Stimulated activated CD4-positive, alpha-beta T cell treated with anti-CD3 and anti-CD28 coated beads, Interleukin-1b, Interleukin-23, amount 100 ng/mL, for 4 hours (primary cell): ENCODE measurements at places on chromosomes 1 and 21.

DNA sequence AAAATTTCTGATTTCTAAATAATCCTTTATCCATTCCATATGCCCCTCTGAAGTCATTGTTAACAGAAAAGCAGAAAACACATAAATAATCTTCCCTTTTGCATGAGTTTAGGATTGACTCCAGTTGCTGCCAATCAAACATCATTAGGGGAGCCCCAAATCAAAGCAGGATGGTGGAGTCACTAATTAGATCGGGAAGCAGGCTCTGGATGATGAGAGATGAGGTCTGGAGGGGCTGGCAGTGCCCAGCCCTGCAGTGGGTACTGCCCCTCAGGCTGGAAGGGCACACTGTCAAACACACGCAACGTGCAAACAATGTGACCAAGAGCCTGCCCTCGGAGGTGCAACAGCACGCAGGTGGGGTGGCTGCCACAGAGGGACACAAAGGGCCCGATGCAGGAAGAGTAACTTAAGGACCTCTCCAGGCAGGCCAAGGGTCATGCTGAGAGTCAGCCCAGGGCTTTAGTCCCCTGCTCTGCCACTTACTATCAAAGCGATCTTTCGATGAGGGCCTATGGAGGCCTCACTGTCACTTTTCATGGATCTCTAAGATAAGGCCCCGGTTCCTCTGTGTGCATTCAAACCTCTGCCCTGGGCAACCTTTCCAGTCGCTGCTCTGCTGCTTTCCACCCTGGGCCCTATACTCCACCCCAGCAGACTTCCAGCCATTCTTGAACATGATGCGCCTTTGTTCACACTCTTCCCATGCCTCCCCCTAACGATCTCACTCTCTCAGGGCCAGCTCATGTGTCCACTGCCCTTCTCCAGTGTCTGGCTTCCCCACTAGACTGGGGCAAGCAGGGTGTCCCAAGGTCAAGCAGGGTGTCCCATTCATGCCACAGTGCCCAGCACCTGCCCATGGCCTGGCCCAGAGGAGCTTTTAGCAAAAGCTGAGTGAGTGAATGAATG is 98.9 kb downstream of the DMRTB1 start:
- DNase-seq: no peak

GRCh38 chr21:35529171-35529863 is 480.2 kb upstream of the RUNX1 start:
- DNase-seq: no peak

- DNase-seq: no peak
Measured at GRCh38 chr1:53654216-53655210, 84.5 kb downstream of the GLIS1 start.

DNA sequence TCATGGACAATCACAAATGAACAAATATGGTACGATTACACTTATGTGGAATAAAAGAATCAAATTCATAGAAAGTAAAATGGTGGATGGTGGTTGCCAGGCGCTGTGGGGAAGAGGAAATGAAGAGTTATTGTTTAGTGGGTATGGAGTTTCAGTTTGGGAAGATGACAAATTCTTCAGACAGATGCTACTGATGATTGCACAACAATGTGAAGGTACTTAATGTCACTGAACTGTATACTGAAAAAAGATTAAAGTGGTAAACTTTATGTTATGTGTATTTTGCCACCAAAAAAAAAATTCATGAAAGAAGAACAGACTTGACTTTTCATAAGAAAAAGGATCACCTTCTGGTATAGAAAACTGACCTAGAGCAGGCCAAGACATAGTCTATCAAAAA is 745.6 kb upstream of the CXADR start:
- DNase-seq: no peak

- DNase-seq: no peak
Measured at GRCh38 chr1:173333581-173333980, 126.5 kb upstream of the TNFSF4 start.

- DNase-seq: no peak
Measured at GRCh38 chr1:8373581-8374241, 55.8 kb downstream of the SLC45A1 start.

DNA sequence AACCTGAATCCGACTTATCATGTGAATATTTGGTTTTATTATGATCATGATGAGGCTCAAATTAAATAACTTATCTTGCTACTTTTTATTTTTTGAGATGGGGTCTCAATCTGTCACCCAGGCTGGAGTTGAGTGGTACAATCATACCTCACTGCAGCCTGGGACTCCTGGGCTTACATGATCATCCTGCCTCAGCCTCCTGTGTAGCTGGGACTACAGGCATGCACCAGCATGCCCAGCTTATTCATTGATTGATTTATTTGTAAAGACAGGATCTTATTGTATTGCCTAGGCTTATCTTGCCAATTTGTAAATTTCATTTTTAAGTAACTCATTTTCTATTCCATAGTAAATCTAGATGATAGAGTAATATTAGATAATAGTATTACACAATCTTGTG is 84.3 kb downstream of the COL11A1 start:
- DNase-seq: no peak

GRCh38 chr1:12608311-12608957 is 9.6 kb downstream of the DHRS3 start:
- no peak for DNase-seq

DNA sequence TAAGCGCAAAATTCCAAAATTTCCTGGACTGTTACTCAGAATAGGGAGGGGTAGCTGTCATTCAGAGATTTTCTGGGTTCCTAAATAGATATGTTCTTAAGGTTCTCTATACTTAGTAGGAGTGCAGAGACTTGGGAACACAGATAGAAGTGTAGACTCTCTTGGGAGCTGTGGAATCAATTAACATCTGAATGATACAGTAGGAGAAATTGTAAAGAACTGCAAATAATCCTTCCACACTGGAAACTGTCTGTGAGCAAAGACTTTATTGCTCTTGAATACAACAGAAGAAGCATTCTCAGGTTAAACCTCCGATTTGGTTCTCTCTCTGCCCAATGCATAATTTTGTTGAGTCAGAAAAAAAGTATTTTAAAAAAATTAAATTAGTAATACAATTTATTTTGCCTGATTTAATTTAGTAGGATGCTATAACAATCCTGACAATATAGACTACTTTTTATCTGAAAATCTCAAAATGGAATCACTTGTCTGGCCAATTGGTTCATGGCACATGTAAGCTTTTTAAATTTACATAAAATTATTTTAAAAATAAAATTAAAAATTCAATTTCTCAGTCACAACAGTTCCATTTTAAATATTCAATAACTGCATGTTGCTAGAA is 1754.3 kb downstream of the PLA2G4A start:
- DNase-seq: no peak

DNA sequence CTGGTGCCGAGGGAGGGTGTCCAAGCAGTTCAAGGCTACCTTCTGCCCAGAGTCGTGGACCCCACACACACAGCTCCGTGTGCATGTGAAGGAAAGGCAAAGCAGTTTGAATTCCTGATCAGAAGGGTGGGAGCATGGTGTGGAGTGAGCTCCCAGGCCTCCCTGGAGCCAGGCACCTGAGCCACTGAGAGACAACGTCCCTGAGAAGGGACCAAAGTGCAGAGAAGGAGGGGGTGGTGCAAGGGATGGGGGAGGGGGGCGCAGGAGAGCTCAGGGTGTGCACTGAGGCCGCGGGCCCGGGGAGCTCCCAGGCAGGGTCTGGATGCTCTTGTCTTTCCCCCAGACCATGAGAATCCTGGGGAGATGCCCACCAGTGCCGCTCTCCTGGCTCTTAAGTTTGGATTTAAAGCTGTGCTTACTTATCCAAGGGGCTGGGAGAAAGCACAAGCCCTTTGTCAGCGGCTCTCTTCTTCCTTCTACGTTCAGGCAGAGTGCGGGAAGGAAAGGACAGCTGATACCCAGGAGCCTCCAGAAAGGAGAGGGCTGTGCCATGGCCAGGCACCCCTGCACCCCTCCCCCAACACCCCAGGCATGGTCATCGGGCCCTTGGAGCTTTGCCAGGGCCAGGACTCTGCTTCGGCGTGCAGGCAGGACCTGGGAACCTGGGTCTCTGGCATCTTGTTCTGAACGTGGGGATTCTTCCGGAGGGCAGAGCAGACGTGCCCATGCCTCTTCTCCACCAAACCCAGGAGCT is 24.1 kb downstream of the ACTA1 start:
- no peak for DNase-seq

DNA sequence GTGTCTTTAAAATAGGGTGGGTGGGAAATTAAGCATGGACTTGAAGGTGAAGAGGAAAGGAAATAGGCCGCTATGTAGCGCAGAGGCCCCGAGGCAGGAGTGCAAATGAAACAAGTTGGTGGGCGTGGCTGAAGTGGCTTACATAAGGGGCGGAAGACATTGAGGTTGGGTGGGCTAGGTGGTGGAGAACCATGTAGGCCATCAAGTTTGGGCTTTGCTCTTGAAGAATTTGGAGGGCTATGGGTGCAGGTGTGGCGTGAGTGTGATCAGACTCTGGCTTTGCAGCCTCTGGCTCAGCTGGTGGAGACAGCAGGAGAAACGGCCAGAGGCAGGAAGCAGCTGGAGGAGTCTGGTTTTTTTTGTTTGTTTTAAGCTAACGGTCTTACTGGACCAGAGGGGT is 6.7 kb downstream of the SLFNL1 start:
- no peak for DNase-seq

DNA sequence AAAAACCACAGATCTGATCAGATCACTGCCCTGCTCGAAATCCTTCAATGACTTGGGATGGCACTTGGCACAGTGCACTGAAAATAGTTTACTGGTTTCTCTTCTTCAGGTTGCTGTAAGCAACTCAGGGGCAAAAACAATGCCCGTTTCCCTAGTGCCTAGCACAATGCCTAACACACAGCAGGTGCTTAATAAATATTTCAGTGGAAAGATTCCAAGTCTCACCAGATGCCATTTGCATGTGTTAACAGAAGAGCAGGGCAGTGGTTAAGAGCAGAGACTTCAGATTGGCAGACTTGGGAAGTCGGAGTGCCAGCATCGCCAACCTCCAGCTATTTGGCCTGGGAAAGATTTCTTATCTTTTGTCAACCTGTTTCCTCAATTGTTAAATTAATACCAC is 10.9 kb upstream of the METTL25B start:
- DNase-seq: no peak

- peak; percentile 12 for DNase-seq
Measured at GRCh38 chr1:29121516-29121935, 2.2 kb downstream of the TMEM200B start.

DNA sequence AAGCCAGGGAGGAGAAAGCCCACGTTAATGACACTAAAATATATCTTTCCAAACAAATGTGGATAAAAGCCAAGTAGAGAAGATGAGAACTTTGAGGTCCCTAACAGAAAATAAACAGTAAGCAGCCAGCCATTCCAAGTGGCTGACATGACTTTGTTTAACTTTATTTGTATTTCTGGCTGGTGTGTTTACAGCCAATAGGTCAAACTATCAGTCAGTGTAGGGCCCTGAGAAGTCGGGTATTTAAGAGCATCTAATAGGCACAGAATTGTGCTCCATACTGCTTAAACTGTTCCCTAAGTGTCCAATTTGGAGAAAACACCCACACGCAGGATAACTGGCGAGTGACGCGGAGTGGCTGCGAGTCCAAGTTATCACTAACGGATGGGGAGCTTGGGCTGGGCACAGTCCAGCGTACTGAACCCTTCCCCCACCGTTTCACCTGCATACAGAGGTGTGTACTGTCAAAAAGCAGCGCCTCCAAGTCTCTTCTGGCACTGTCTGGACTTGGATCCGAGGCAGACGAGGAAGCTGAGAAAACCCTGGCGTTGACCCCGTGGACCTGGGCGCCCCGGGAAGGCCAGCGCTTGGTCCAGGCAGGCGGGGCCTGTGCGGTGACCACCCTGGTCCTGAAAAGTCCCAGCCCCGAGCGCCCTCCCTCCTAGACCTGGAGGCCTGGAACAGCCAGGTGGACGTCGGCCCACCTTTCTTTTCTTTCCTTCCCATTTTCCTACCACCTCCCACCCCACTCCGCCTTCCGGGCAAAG is 662 bp upstream of the LGALS8 start:
- no peak for DNase-seq

GRCh38 chr1:162635418-162635817 is 3.2 kb downstream of the DDR2 start:
- DNase-seq: no peak

GRCh38 chr1:219049501-219049900 is 124.2 kb upstream of the LYPLAL1 start:
- no peak for DNase-seq

GRCh38 chr1:216566641-216567205 is 143.5 kb upstream of the USH2A start:
- DNase-seq: no peak

GRCh38 chr1:50080904-50081586 is 27.7 kb upstream of the ELAVL4 start:
- no peak for DNase-seq

GRCh38 chr1:97210307-97210706 is 488.7 kb downstream of the PTBP2 start:
- DNase-seq: no peak

- no peak for DNase-seq
Measured at GRCh38 chr1:8941906-8942305, 3.8 kb upstream of the CA6 start.

- no peak for DNase-seq
Measured at GRCh38 chr1:213698092-213698702, 289.6 kb upstream of the PROX1 start.

GRCh38 chr21:15742052-15742670 is 12.4 kb downstream of the USP25 start:
- no peak for DNase-seq

- DNase-seq: no peak
Measured at GRCh38 chr1:230112131-230112701, 45.2 kb downstream of the GALNT2 start.

DNA sequence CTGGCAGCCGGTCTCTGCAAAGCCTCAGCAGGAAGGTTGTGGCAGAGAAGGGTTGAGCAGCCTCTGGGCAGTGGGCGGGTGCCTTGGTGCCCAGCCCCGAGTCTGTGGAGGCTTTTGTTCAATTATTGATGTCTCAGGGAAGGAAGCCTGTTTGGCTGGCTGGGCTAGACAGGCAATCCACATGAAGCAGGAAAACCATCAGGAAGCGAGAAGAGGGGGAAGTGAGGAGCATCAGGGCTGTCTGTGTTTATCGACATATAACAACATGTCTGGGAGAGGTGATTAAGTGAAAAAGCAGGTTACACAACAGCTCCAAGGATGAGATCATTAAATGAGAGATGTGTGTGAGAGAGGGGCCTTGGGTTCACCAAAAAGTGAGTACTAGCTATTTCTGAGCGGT is 105.4 kb downstream of the UBE2U start:
- no peak for DNase-seq

DNA sequence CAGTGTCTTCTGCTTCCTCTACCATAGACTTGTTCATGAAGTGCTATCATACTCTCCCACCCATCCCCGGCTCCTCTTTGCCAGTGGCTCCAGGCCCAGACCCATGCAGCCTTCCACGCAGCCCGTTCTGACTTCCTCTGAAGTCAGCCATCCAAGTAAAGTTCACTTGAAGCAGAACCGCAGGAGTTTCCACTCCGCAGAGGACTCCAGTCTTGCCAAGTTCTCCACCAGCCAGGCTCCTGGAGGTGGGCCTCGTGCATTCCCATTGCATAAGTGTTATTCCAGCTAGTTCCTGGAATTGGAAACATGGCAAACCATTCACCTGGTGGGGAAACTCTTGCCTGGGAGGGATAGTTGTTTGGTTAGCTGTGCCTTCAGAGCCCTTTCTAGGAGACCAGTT is 185.1 kb downstream of the PLPP3 start:
- no peak for DNase-seq

GRCh38 chr21:38139380-38140168 is 117.2 kb upstream of the KCNJ15 start:
- no peak for DNase-seq

GRCh38 chr1:7322283-7322785 is 448.8 kb upstream of the VAMP3 start:
- no peak for DNase-seq

- no peak for DNase-seq
Measured at GRCh38 chr21:39675590-39675989, 62.9 kb downstream of the B3GALT5 start.
